ENCODE measurements at places on chromosomes 7 and 10. TPM values are rescaled to one million over a fixed set of nuclear protein-coding genes. Genes with fewer than 3 reads are reported as not detected.
A peak's percentile ranks its signal among the peaks of the same experiment; 100 is the strongest.

- no peak for DNase-seq
These were observed 6.6 kb downstream of the GPR141 start for GRCh38 chr7:37690206-37690605.

The SUN3 gene
- total RNA-seq, result not detected

The ATG9B gene
- total RNA-seq, result not detected

The ASB10 gene
- 29.6 TPM for total RNA-seq

- no peak for DNase-seq
These were observed 76.2 kb downstream of the INPP5A start for GRCh38 chr10:132613566-132614348.

The AVPI1 gene
- 3.6 TPM for total RNA-seq

The HOGA1 gene
- 3.8 TPM for total RNA-seq

GRCh38 chr7:119720541-119720940 is 552.4 kb upstream of the KCND2 start:
- DNase-seq, result no peak

GRCh38 chr7:80902716-80903308 is 16.0 kb downstream of the SEMA3C start:
- DNase-seq, result no peak

The EPHB6 gene
- 0.57 TPM for total RNA-seq

The NEUROG3 gene
- total RNA-seq, result not detected

DNA sequence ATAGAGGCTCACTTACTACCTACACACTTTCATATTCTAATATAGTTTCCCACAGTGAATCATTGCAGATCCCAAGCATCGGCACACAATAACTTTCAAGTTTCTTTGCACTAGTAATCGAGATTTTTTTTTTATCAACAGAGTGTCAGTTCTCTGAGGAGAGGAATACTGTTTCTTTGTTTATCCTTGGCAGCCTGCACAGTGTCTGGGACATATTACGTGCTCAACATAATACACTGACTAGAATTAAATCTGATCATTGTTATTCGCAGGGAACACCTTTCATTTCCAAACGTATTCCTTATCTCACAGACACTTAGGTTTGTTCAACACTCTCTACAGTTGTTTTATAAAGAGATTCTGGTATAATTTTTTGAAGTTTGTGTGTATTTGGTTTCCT is 95.3 kb downstream of the CACNA2D1 start:
- DNase-seq, result no peak

DNA sequence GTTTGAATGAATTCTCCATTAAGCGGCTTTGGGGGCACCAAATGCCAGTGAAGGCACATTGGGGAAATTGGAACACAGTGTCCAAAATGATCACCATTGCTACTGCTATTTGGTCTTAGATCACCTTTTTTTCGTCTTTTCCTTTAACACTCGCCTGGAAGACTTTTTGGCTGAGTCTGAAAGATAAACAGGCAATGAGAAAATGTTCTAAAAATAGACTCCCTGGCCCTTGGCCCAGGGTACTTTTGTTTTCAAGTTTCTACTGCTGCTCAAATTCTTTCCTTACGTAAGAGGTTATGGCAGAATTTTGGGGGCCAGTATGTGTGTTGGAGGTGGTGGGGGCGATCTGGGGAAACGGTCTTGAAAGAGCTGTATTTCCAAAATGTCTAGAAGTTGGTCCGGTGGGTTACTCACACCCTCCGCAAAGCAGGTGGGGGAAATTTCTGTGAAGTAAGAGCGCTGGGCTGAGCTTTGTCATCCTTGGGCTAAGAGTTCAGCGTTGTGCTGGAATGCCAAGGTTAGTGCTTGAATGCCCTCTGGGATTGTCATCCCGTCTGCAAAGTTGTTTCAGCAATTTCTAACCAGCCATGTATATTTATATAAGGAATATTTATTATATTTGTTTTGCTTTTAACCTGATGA is 1.3 kb upstream of the ITPRIP start:
- no peak for DNase-seq

The CDK14 gene
- 10.6 TPM for total RNA-seq

DNA sequence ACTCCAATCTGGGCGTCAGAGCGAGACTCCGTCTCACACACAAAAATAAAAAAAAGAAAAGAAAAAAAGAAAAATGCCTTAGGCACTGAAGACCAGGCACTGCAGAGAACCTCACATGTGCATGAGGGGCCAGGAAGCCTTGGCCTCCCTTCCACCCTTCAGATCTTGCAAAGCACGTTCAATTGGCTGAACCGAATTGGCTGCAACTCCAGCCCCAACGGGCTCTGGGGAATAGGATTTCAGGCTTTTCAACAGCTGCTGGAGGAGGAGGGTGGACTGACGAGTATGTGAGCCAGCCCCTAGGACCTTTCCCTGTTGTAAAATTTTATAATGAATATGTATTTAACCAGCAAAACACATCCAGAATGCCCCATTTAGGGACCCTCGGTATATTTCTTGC is 16.7 kb downstream of the TMEM120A start:
- peak; percentile 73 for DNase-seq

The MAD1L1 gene
- 11.8 TPM for total RNA-seq

- DNase-seq, result no peak
These were observed 19.4 kb downstream of the NRAP start for GRCh38 chr10:113644185-113645120.

- DNase-seq, result no peak
These were observed 301.9 kb upstream of the DGKB start for GRCh38 chr7:15204421-15204820.

DNA sequence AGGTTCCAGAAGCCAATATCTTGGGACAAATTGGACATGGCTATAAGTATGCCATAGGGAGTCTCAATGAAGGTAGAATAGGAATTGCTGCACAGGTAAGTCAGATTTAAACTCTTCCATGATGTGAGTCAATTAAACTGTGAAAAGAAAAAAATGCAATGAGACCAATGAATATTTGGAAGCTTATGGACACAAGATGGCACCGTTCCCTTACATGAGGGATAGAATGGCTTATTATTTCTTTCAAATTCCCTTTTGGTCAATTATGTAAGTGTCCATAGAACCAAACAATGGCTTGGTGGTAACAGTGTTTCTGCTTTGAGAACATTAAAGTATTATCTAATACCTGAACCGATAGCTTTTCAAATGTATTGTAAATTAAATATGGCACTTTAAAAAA is 35.6 kb downstream of the ACADSB start:
- DNase-seq, result no peak

- DNase-seq, result no peak
These were observed 92.5 kb downstream of the SH3PXD2A start for GRCh38 chr10:103762916-103763315.

DNA sequence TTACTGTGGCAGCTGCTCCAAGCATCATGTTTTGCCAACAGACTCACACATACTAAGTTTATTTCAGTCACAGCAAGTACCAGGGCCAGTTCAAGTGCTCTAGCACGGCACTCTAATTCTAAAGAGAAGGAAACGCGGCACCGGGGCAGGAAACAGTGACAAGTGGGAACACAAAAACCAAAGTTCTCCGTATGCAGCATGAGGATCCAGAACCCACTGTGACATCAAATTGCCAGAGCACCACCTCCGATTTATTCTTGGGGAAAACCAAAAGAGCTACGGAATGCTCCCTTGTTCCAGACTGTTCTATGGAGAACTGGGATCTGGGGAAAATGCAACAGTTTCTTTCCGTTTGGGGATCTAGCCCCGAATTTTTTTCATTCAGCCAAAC is 448 bp upstream of the PTER start:
- no peak for DNase-seq

The KIAA1549 gene
- 4.4 TPM for total RNA-seq

- DNase-seq, result no peak
These were observed 14.9 kb downstream of the ARHGAP19 start for GRCh38 chr10:97277551-97277950.

DNA sequence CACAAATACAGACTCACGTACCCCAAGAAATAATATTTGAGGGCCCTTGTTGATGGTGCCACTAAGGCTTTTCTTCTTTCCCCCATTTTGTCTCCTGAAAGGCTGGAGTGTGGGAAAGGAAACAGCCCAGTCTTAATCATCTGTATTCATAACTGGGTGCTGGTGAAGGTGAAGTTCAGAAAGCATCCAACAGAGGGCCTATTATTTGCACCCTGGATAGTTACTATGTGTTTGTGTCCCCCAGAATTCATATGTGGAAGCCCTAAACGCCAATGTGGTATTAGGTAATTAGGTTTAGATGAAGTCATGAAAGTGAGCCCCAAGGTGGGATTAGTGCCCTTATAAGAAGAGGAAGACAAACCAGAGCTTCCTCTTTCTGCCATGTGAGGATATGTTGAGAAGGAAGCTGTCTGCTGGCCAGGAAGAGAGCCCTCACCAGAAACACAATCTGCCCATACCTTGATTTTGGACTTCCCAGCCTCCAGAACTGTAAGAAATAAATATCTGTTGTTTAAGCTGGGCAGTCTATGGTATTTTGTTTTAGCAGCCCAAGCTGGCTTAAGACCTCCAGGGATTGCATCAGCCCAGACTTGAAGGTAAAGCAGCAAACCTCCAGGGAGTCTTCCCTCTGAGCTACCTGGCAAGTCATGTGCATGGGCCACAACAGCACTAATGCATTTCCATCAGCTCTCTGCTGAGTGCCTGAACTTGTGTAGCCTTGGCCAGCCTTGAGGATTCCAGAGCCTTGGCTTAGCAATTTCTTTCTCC is 90.0 kb upstream of the ADRB1 start:
- DNase-seq, result no peak

GRCh38 chr7:13715534-13715933 is 273.9 kb downstream of the ETV1 start:
- no peak for DNase-seq

GRCh38 chr7:97499204-97499603 is 232.7 kb upstream of the TAC1 start:
- no peak for DNase-seq

The PIK3CG gene
- 1.6 TPM for total RNA-seq

The OLAH gene
- total RNA-seq, result not detected

Data from psoas muscle (tissue), 8 donors.